GM12892 (cell line): ENCODE measurements at places on chromosomes 2 and 18.

DNA sequence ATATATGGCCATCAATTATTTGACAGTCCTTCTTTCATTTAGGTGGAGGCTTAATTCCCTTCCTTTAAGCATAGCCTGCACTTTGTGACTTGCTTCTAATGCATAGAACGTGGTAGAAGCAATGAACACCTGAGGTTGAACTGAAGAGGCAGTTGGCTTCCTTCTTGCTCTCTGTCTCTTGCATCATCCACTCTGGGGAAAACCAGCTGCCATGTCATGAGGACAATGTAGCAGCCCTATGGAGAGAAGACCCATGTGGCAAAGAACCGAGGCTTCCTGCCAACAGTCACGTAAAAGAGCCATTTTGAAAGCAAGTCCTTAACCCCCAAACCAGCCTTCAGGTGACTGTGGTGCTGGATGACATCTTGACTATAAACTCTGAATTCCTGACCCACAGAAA lies 46.8 kb downstream of the ATOH8 start:
- DNase-seq, result no peak

DNA sequence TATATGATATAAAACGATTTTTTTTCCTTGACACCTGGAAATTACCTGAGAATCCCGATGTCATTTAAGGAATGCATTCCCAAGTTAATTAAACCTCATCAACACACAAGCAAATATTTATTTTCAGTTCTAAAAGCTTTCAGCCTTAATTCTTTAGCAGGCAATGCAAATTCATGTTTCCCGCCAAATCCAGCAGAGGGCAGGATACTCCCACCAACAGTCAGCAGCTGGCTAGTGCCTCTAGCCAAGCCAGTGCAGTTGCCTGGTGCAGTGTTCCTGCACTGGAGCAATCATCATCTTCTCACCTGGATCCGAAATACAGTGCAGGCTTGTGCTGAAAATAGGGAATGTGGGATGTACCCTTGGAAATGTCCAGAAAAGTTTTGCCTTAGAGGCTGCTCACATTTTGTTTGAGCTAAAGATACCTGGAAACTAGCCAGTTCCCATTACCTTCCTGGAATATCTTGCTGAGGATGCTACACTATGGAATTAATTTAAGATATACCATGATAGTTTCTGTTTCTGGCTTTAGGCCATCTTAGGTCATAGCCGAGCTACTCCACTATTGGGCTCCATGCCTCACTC lies 48.4 kb upstream of the CYTIP start:
- no peak for DNase-seq

- DNase-seq, result no peak
These were observed 17.8 kb downstream of the SMAD7 start for GRCh38 chr18:48932822-48933510.

DNA sequence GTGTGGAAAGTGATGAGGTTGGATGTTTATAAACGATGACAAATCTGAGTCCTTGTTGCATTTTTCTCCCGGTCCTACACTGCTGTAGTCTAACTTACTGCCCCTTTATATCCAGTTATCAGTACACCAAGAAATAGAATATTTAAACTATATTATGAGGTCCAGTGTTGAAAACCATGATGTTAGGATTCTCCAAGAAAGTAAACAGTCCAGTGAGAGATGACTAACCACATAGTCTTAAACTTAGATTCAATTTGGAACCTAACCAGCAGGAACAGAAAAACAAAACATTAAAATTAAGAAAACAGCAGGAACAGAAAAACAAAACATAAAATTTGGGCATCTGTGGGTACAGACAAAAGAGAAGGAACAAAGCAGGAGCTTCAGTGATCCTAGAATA lies 143.2 kb downstream of the TPGS2 start:
- no peak for DNase-seq

DNA sequence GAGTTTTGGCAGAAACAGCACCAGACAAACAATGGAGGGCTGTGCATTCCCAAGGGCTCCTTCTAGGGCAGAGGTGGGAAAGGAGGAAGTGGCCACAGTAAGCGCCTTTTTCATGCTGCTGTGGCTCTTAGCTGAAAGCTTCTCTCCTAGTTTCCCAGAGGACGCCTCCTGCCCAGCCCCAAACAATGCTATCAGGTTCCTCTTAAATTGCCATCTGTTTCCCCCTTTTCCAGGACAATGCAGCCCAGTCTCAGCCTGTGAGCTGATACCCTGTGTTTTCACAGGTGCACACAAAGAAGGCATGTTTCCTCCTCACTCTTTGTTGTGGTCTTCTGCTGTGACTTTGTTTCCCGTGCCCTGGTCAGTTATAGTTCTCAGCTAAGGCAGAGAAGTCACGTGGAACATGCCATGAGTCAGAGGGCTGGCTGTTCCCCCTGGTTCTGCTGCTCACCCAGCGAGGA lies 5.4 kb upstream of the FAM124B start:
- DNase-seq, result no peak

- no peak for DNase-seq
These were observed 43.3 kb upstream of the SERPINB2 start for GRCh38 chr18:63844254-63844653.

GRCh38 chr2:16130541-16130880 lies 190.2 kb downstream of the MYCN start:
- no peak for DNase-seq

DNA sequence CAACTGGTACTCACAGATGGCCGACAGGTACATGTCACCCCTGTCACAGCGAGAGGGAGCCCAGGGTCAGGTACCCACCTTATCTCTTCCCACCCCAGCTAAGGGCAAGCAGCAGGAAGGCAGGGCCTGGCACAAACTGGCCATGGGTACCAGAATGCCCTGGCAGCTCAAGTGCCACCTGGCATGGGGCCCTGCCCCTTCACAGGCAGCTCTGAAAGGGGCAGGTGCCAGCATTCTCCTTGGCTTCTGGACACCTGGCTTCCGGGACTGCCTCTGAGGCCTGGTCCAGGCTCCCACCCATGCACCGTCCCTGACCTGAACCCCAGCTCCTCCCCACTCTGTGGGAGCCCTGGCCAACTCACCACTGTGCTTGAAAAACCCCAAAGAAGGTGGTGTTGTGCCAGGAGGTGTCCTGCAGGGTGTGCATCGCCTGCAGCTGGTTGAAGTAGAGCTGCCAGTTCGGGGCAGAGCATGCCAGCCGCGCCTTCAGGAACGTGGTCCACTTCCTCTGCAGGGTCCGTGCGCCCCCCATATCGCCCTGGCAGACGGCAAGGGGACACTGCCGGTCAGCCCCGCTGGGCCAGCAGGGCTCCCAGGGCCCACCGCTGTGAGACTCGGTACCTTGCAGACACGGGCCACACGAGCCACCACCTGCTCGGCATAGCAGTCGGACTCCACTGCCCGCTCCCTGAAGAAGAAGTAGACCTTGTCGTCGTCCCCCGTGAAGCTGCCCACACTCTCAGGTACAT lies 5.4 kb downstream of the SEMA4C start:
- DNase-seq, result no peak

- no peak for DNase-seq
These were observed 268.7 kb upstream of the ATP5MC3 start for GRCh38 chr2:175450029-175450760.

- DNase-seq, result no peak
These were observed 123.2 kb downstream of the MMADHC start for GRCh38 chr2:149464396-149464795.

- no peak for DNase-seq
These were observed 117.9 kb downstream of the SETBP1 start for GRCh38 chr18:44798433-44799048.

GRCh38 chr18:31268985-31269406 lies 49.0 kb upstream of the DSG1 start:
- DNase-seq, result no peak

DNA sequence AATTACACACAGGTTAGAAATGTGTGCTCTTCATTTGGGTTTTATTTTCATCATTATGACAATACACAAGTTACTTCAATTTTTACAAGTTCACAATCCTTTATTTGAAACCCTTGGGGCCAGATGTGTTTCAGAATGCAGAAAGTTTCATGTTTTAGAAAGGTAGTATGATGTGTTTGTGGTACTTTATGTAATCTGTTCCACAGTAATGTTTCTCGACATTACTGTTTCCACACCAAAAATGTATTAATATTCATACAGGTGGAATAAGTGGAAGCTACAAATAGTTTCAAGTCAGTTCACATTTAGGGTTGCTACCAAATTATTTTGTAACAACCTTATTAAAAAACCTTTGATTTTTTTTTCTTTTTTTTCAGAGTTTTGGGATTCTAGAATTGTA lies 10.4 kb downstream of the UBE2E3 start:
- no peak for DNase-seq

- DNase-seq, result no peak
These were observed 12.1 kb upstream of the RHOB start for GRCh38 chr2:20434588-20435294.

DNA sequence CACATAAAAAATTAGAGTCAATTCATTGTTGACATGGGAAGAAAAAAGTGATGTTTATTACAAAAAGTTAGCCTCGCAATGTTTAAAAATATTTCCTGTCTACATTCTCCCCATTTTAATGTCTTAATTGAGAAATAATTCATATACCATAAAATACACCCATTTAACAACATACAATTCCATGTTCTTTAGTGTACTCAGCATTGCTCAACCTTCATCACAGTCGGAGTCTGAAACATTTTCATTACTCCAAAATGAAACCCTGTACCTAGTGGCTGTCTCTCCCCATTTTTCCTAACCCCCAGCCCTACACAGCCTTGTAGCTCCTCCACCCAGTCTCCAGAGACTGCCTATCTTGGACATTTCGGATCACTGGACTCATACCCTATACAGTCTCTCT lies 103.9 kb upstream of the CBLN2 start:
- DNase-seq, result no peak

DNA sequence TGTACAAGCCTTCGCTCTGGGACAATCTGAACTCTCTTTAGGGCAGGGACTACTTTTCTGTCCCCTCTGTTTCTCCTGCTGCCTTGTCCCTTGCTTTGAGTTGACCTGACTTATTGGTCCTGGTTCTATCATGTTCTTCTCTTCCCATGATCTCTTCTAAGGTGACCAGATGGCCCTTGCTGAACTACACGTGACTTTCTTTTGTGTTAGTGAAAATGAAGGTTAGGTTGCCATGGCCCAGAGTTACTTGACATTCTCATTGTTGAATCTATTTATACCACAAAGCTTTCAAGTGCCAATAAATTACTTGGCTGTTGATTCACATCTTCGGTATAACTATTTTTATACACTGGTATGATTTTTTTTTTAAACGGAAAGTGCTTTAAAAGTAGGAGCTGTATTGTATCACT lies 24.4 kb downstream of the MRPL33 start:
- no peak for DNase-seq

DNA sequence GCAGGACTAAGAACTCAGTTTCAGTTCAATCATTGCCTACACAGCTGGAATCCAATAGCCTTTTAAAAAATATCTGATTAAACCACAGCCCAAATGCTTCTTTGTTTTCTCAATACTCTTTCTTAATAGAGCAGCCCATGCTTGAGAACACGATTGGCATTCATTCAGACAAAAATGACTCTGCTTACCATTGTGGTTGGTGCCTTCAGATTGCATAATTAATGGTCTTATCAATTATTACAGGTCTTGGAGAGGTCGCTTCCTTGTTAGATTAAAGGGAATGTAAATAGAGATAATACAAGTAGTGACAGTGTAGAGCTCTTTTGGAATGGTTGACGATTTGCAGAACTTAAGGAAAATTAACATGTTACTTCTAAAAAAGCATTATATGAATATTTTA lies 107.2 kb downstream of the RNF152 start:
- DNase-seq, result no peak

- DNase-seq, result no peak
These were observed 82.9 kb downstream of the POLR1A start for GRCh38 chr2:86022661-86023365.

DNA sequence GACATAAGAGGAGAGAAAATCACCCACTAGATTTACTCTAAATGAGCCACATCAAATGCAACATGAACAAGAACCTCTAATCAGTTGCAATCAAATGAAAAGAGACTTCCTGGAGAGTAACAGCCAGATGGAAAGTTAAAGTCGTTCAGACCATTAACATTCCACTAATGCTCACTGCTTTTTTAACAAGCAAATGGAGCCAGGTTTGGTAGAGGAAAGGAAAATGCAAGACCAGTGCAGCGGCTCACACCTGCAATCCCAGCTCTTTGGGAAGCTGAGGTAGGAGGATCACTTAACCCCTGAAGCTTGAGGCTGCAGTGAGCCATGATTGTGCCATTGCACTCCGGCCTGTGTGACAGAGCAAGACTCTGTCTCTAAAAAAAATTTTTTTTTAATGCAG lies 48.5 kb downstream of the CACNB4 start:
- no peak for DNase-seq

- no peak for DNase-seq
These were observed 57.9 kb downstream of the ABCA12 start for GRCh38 chr2:215080545-215080944.

DNA sequence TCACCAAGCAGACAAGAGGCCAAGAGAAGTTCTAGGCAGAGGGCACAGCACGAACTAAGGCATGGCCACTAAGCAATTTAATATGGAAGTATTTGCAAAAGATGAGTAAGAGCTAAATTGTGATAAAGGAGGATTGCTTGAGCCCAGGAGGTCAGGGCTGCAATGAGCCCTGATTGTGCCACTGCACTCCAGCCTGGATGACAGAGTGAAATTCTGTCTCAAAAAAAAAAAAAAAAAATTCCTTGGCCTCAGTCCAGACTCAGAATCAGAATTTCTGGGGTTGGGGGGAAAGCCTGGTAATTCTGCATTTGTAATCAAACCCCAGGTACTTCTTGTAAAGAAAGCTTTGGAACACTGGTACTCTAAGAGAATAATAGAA lies 46.8 kb upstream of the RTN4 start:
- DNase-seq, result no peak

- no peak for DNase-seq
These were observed 305.8 kb downstream of the EIPR1 start for GRCh38 chr2:3071685-3072263.

DNA sequence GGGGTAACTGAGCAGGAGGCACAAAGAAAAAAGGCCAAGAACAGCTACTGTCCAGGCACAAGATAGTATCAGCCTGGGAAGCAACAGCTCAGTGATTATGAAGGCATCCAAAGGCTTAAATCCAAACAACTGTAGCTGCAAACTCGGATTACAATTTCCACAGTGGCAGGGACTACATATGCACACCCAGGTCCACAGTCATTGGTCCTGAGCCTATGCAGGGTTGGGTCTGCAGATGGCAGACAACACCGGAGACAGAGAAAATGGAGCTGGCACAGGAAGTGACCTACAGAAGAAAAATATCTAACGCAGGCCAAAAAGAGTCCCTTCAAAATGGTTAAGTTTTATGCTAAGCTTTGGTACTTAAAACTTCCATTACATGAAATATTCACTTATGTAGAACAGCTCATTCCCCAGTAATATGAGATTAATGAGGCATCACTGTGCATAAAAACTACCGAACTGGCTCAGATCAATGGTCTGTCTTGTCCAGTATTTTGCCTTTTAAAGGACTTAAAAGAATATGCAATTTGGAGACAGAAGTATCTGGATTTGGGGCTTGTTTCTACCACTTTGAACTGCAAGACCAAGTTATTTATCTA lies 132.1 kb downstream of the SUCLG1 start:
- DNase-seq, result no peak
